Erythroblast (primary cell): ENCODE measurements at places on chromosomes 1 and 21.
A peak's percentile ranks its signal among the peaks of the same experiment; 100 is the strongest.

- no peak for DNase-seq
These were observed 37.8 kb upstream of the PRSS38 start for GRCh38 chr1:227777646-227778045.

DNA sequence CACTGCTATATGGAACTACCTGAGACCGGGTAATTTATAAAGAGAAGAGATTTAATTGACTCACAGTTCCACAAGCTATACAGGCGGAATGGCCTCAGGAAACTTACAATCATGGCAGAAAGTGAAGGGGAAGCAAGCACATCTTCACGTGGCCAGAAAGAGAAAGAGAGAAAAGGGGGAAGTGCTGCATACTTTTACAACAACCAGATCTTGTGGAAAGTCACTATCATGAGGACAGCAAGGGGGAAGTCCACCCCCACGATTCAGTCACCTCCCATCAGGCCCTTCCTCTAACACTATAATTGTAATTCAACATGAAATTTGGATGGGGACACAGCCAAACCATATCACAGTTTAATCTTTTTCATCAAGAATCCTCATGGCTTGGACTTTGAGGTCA lies 339.2 kb upstream of the AJAP1 start:
- no peak for DNase-seq

GRCh38 chr1:76840278-76840677 lies 27.0 kb upstream of the ST6GALNAC5 start:
- DNase-seq, result no peak

DNA sequence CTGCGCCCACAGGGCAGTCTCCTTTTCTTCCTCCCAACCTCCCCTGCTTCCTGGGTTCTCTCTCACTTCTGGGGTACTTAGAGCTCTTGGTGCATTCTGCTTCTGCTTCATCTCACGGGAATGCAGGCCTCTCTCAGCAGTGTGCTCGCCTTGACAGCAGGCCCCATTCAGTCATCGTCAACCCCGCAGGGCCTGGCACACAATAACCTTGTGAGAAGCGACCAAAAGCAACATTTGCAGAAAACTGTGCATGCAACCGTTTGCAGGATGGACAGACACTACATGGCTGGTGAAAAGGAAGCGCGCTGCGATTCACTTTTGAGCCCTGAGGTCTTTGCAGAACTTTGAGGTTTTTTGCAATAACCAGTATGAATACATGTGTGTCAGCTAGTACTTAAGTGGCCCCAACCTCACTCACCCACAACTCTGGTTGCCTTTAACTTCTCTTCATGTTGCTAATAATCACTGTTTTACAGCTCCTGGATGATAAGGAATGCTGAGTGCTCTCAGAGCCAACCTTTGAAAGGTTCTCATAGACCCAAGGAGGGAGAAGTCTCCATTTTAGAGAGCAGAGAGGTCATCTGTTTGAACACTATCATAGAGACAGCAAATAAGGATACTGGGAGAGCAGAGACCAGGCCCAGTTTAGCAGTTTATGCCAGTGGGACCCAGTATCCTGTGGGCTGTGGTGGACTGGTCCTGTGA lies 2.5 kb upstream of the CD160 start:
- DNase-seq, result no peak

GRCh38 chr1:31668303-31668883 lies 23.7 kb upstream of the PEF1 start:
- DNase-seq, result no peak

GRCh38 chr1:100440075-100440809 lies 87.9 kb downstream of the CDC14A start:
- DNase-seq, result peak; percentile 64

DNA sequence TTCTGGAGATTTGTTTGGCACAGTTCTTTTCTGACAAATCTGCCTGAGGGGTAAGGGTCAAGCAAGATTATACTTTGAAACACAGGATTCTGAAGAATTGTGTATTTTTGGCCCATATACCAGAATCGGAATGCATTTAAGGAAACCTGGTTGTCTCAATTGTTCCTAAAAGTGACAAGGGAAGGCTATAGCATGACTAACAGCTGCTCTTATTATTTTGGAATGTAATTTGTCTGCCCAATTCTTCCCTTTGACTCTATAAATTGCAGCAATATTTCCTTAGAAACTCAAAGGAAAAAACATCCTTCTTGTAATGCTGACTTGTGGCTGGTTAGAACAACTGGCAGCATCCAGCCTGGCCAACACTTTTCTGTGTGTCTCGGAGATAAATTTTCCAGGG lies 15.8 kb upstream of the VCAM1 start:
- DNase-seq, result no peak

- DNase-seq, result no peak
These were observed 92.8 kb downstream of the CD247 start for GRCh38 chr1:167425482-167425881.

GRCh38 chr1:170671629-170671963 lies 7.7 kb downstream of the PRRX1 start:
- no peak for DNase-seq

DNA sequence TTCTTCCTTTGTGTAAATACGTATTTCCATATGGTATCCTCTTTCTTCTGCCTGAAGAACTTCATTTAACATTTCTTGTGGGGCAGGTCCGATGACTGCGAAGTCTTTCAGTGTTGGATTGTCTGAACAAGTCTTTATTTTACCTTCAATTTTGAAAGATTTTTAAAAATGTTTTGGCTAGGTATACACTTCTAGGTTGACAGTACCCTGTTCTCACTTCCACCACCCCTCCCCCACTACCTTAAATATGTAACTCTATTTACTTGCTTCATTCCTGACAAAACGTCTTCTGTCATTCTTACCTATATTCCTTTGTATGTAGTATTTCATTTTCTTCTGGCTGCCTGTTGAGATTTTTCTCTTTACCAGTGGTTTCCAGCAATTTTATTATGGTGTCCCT lies 85.7 kb upstream of the ARTN start:
- no peak for DNase-seq

GRCh38 chr21:41823166-41823565 lies 56.0 kb downstream of the PRDM15 start:
- no peak for DNase-seq

- DNase-seq, result no peak
These were observed 17.6 kb downstream of the HSPG2 start for GRCh38 chr1:21919520-21919919.

GRCh38 chr1:116433275-116434257 lies 60.5 kb downstream of the ATP1A1 start:
- peak; percentile 50 for DNase-seq

DNA sequence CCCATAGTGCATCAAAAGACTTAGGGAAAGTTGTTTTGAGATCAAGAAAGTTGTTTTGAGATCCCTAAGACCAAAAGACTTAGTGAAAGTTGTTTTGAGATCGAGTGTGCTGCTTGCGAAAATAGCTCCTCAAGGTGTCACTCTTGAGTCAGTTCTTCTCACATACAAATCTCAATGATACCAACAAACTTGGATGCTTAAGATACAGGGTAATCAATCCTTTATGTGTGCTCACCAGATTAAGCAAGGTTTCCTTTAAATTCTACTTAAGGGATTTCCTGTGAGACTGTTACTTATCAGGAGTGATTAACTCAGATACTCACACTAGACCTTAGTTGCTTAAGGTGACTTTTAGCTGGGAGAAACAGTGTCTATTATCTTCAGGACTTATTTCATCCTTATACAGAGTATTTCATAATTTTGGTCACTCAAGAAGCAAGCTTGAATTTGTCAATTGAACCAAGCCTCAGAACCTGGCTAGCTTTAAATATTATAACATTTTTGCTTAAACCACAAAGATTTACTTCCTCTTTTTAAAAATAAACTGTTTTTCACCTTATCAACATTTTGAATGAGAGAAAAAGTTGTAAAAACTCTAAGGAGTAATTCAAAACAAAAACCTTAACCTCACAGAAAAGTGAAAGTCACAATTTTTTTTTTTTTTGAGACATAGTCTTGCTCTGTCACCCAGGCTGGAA lies 8.0 kb upstream of the RLF start:
- DNase-seq, result peak; percentile 73

DNA sequence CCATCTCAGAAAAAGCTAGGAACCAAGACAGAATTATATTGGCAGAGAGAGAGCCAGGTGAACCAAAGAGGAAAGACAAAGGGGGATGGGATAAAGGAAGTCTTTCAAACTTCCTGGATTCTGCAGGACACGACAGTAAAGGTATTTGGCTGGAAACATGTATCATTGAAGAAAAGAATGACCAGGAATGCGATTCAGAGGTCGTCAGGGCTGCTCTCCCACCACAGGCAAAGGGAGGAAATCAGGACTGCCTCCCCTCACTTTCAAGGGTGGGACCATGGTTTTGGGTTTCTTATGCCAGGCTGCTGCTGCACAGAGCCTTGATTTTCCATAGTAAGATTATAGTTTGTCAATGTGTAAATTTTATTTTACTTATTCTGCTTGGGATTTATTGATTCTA lies 848.8 kb downstream of the BRINP3 start:
- DNase-seq, result no peak

GRCh38 chr1:174949061-174949460 lies 50.7 kb upstream of the CACYBP start:
- no peak for DNase-seq

DNA sequence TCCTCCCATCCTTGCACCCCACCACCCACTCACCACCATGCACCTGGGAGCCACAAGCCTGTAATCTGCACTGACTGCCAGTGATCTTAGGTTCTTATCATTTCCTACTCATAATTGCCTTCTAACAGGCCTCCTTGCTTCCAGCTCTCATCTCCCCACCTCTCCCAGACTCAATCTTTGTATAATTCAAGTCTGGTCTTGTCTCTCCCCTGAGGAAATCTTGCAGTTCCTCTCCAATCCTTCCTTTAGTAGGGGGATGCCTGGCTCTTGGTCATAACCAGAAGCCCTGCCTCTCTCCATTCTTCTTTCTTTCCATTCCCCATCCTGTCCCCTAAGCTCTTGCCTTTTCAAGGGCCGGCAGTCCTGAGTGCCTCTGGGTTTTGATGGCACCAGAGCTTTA lies 27.8 kb downstream of the PIGM start:
- DNase-seq, result no peak

- no peak for DNase-seq
These were observed 9.3 kb upstream of the IL19 start for GRCh38 chr1:206761159-206761768.

DNA sequence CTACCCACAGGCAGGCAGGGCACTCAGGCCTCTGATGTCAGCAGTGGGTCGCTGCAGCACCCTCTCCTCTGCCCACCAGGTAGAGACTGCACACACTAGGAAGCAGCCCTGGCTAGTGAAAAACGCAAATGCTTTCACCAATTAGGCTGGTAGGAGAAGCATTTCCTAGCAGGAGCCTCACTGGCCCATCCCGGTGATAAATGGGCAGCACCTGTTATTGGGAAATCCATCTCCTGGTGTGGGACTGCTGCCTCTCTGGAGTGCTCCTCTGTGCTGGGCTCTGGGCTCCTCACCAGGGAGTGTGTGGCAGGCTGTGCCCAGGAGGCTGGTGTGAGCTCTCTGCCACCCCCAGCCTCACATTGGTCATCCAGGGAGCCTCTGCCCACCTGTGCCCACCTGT lies 28.6 kb downstream of the LRP8 start:
- DNase-seq, result no peak

DNA sequence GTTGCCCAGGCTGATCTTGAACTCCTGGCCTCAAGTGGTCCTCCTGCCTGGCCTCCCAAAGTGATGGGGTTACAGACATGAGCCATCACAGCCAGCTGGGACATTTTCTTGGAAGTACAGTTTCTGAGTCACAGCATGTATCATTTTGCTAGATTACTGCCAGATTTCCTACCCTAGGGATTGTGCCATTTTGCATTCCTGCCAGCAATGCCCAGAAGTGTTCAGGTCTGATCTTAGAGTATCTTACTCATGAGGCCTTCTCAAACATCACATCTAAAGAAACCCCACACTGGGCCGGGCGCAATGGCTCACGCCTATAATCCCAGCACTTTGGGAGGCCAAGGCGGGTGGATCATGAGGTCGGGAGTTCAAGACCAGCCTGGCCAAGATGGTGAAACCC lies 10.2 kb downstream of the BMP8A start:
- DNase-seq, result no peak

DNA sequence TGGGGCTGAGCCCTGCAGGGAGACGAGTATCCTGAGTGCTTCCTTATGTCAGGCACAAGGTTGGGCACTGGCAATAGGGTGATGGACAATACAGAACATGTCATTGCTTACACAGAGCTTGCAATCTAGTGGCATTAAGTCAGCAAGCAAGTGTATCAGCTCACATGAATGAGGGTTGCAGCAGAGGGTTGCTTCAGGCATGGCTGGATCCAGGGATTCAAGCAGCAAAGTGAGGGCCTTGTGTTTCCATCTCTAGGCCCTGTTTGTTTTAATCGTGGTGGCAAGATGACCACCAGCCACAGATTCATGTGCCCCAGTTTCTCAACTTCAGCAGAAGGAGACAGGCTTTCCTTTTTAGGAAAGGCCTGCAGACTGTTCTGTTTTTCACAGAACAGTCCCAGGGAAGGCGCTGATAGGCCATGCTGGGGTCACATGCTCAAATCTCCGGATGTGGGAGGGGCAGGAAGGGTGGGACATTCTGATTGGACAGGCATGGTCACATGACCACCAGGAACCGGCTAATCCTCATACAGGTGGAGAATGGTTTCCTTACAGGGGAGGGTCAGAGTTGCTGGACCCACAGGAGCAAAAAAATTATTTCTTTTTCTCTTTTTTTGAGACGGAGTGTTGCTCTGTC lies 14.4 kb downstream of the PLOD1 start:
- peak; percentile 34 for DNase-seq

- no peak for DNase-seq
These were observed 1597.8 kb downstream of the PLA2G4A start for GRCh38 chr1:188426561-188426960.

GRCh38 chr1:93649231-93649630 lies 32.4 kb downstream of the BCAR3 start:
- no peak for DNase-seq

- DNase-seq, result no peak
These were observed 9.5 kb downstream of the SNX27 start for GRCh38 chr1:151621351-151621750.

DNA sequence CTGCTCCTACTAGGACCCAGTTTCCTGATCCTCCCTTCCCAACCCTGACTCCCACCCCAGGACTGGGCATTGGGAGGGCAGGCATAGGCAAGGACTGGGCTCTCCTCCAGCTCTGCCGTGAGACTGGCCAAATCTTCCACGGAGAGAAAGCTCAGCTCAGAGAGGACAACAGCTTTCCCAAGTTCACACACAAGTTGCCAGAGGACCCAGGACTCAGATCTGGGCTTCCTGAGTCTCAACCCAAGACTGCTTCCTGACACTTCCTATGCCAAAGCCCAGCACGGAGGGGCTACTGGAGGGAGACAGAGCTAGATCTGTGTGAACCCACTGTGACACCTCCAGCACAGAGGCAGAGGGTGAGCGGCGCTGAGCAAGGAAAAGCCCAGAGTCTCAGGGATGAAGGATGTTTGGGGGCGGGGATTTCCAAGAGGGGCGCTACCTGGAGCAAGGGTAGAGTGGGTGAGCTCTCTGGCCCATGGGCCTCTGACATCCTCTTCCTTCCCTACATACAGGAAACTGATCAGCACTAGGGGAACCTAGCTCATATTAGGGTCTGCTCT lies 7.1 kb downstream of the PDZK1IP1 start:
- DNase-seq, result peak; percentile 70

GRCh38 chr1:230067871-230068620 lies 1.0 kb downstream of the GALNT2 start:
- peak; percentile 58 for DNase-seq
